ENCODE measurements at places on chromosomes 12 and 14.

GRCh38 chr14:100451264-100451663 is 128.1 kb downstream of the SLC25A47 start:
- DNase-seq: no peak

DNA sequence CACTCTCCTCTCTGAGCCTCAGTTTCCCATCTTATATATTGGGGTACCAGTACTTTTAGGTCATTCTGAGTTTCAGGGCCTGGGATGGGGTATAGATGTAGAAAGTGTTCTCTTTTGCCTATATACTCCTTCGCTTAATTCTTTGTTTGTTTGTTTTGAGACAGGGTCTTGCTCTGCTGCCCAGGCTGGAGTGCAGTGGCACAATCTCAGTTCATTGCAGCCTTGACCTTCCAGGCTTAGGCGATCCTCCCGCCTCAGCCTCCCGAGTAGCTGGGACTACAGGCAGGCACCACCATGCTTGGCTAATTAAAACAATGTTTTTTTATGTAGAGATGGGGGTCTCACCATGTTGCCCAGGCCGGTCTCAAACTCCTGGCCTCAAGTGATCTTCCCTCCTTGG is 152.1 kb downstream of the AACS start:
- DNase-seq: no peak

DNA sequence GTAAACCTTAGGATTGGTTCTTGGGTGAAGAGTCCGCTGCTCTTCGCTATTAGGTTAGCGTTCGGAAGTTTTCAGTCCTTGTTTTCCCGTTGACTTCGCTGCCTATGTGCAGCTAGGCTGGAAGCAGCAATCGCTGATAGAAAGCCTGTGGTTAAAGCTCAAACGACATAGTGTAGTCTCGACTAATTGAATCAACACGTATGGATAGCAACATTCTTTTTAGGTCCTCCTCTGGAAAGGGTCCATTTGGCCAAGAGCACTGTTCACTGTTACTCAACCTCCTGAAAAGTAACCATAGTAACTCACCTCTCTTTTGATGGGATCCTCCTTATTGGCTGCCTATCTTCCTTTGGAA is 355.5 kb downstream of the SNAPC1 start:
- no peak for DNase-seq

- no peak for DNase-seq
Measured at GRCh38 chr12:124277394-124278241, 17.3 kb upstream of the RFLNA start.

GRCh38 chr14:46985529-46986380 is 334.2 kb upstream of the RPL10L start:
- DNase-seq: no peak

GRCh38 chr12:65616022-65616421 is 208.3 kb upstream of the HMGA2 start:
- DNase-seq: no peak

GRCh38 chr12:133120385-133121191 is 9.5 kb downstream of the ZNF891 start:
- no peak for DNase-seq

DNA sequence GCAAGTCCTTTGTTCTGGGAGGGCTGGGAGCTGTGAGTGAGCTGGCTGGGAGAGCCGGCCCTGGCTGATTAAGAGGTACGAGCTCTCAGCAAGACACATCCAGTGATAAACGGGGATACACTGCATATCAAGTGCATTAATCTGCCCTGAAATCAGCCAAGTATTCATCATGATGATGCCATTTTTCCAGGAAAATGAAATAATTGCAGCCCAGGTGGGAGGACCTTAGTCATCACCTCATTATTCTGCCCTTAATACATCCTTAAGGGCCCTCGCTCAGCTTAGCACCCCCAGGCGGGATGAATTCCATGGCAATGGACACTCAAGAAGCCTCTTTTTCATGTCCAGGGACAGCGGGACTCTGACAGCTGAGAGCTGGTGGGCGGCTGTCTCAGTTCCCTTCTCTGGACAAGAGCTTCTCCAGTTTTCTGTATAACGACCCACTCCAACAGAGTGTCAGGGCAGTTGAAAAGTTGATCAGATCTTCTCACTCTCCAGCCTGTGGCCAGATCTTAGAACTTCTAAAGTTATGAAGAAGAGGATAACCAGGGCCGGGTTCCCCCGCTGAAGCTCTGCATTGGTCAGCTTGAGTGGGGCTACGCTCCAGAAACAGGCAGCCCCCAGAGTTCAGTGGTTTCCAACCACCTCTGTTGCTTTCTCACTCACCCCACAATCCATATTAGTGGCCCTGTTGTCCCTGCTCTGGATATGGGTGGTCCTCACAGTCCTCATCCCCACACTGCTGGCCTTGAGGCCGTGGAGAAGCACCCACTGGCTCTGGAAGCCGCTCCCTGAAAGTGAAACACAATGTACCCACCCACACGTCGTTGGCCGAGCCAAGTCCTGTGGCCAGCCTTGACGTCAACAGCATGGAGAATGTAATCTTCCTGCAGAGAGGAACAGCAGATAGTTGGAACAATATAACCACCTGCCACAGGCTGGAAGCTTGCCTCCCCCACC is 306.2 kb upstream of the DIO3 start:
- no peak for DNase-seq

DNA sequence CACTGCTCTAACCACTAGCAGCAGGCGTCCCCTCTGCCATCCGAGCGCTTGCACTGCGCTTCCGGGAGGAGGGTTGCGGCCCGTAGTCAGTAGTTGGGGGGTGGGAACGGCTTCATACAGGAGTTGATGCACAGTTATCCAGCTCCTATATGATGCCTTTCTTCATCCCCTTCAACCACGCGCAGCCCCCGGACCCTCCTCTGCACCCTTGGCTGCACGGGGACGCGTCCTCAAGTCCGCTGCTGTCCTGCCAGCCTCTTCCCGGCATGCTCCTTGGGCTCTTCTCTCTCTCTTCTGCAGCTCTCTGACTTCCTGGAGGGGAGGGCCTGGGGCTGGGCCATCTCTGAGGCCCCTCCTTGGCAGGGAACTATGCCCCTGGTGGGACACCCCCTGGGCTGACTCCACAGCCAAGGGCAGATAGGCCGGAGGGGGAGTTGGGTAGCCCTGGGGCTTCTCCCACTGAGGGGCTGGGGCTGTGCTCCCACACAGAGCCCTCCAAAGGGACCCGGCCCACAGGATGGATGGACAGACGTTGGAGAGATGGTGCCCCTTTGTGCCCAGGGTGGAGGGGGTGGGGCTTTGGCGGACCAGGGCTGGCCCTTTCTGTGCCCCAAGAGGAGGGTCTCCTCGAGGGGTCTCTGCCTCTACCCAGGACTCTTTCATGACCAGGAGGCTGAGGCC is 29.0 kb downstream of the RTL1 start:
- no peak for DNase-seq

GRCh38 chr12:25896981-25897380 is 61.5 kb upstream of the RASSF8 start:
- DNase-seq: no peak

- no peak for DNase-seq
Measured at GRCh38 chr14:99769799-99770198, 23.4 kb upstream of the EML1 start.
